RPMI7951 (cell line): ENCODE measurements at places on chromosomes 5 and 9. TPM values are rescaled to one million over a fixed set of nuclear protein-coding genes. Genes with fewer than 3 reads are reported as not detected.

DNA sequence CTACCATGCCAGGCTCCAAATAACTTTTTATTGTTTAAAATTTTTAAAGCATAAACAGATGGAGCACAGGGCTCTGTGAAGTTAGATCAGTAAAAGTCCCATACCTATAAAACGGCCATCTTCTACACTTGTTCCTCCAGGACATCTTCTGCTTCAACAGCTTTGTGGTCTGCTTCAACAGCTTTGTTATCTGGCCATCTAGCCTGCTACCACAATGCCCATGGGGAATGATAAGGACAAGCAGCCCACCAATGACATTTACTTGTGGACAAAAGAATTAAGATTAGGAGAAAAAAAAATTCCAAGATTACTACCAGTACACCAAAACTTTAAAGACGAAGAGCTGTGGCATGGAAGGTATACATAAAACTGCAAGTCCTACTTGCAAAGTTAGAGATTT is 2.2 kb upstream of the VPS13A start:
- DNase-seq, result no peak

Gene C9
- not detected in 2 replicates for total RNA-seq

- DNase-seq, result no peak
These were observed 598.4 kb downstream of the ACTL7B start for GRCh38 chr9:108257382-108257781.

GRCh38 chr5:60277941-60278340 is 384.4 kb upstream of the PDE4D start:
- no peak for DNase-seq

GRCh38 chr9:109797006-109797405 is 17.0 kb downstream of the PALM2AKAP2 start:
- DNase-seq, result no peak

DNA sequence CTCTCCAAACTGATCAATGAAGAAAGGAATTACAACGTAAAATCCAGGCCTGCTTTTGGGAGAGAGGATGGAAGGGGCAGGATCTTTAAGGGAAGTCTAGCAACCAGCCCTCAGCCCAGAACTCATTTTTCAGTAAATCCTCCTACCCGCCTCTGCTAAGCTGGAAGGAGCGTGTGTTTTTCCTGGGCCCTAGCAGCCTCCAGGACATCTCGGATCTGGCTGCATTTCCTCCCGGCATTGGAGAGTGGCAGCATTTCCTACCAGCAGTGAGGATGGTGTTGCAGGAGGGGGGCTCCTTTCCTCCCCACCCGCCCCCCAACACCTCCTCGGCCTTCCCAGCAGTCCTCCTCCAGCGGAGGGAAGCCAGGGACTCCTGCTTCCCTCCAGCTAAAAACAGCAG is 54.5 kb downstream of the DCP2 start:
- no peak for DNase-seq

GRCh38 chr9:137694962-137695875 is 76.4 kb downstream of the EHMT1 start:
- no peak for DNase-seq
